ENCODE measurements at places on chromosomes 3 and 15.
A peak's percentile ranks its signal among the peaks of the same experiment; 100 is the strongest.

- no peak for DNase-seq
These were observed 578.3 kb downstream of the PDCD6IP start for GRCh38 chr3:34376691-34377090.

DNA sequence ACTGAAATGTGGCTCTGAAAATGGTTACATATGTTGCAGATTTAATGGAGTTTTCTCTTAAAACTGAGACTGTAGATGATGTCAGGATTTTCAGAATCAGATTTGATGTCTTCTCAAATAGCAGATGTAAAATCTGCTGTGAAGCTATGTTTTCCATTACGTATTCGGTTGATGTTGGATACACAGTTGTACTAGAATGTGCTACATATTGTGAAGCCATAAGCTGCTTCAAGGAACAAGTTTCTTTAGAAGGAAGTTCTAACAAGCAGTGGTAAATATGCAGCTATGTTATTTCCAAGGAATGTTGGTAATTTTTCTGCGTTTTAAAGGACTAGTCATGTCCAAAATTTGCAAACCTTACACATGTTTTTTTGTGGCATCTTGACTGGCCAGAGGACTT, 197.7 kb downstream of the RBMS3 start:
- no peak for DNase-seq

GRCh38 chr3:126023390-126023789, 54.4 kb downstream of the ROPN1B start:
- DNase-seq, result no peak

DNA sequence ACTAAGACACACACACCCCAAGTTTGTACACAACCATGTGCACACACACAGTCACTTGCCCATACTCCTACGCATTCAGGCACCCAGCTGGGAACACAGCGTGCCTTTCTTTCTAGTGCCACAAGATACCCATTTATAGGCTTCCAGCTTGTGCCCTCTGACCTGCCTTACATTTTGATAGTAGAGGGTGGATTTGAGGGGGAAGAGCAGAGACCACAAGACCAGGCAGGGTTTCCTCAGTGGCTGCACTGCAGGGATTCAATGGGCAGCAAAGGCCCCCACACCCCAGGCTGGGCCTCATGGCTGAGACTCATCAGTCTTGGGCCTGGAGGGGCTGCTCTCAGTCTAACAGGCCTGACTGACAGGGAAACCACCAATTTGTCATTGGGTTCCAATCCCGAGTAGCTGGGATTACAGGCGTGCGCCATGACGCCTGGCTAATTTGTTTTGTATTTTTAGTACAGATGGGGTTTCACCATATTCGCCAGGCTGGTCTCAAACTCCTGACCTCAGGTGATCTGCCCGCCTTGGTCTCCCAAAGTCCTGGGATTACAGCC, 18.8 kb upstream of the ANKDD1A start:
- no peak for DNase-seq

GRCh38 chr3:53708001-53708621, 138.1 kb downstream of the CHDH start:
- DNase-seq, result no peak

GRCh38 chr15:39227001-39227400, 353.9 kb upstream of the THBS1 start:
- DNase-seq, result no peak

DNA sequence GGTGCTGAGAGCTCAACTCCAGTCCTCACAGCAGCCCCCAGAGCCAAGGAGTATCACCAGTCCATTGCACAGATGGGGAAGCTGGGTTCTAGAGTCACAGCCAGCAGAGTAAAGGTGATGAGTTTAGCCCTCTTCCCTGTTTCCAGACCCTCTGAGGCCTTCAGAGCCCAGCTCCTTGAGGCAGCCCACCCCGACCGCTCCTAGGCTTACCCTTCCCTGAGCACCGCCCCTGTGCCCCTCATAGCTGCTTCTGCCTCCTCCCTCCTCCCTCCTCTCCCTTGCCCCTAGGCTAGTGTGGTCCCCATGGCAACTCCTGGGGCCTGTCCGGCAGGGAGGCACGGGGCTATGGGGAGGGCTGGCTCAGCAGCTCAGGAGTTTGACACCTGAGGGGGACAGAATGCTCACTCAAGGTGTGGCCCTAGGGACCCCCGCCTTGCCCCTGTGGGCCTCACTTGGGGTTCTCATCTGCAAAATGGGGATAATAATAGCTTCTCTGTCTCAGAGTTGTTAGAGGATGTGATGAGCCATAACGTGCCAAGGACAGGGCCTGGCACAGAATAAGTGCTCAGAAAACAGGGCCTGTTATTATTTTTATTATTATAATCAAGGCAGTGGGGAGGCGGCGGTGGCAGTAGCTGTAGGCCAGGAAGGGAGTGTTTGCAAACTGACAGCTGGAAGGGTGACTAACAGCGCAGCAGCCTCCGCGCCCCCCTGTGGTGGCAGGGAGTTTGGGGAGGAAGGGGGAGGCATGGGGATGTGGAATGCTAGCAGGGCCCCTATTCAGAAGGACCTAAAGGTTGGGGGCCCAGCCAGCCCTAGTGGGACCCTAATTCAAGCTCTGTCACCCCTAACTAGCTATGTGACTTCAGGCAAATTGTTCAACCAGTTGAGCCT, 11.5 kb downstream of the CSK start:
- no peak for DNase-seq

GRCh38 chr3:188881954-188882641, 289.7 kb upstream of the TPRG1 start:
- peak; percentile 43 for DNase-seq

DNA sequence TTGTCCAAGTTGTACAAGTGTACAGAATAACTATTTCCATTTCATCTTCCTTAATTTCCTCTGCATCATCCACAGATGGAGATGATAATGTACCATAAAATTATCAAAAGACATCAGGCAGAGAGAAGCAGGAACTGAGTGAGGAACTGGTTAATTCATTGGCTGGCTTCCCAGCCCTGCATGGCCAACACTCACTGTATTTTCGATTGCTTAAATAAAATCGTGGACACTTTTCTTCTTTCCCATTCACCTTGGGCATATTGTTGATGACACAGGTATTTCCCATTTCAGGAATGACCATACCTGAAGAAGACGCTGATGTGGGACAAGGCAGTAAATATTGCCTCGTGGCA, 144.2 kb upstream of the ABHD17C start:
- DNase-seq, result no peak

- no peak for DNase-seq
These were observed 3.6 kb downstream of the CADM2 start for GRCh38 chr3:84962415-84962814.

GRCh38 chr3:143207338-143207961, 87.9 kb downstream of the CHST2 start:
- peak; percentile 25 for DNase-seq

- no peak for DNase-seq
These were observed 107.5 kb upstream of the ARHGEF26 start for GRCh38 chr3:154013736-154014135.

GRCh38 chr3:195268576-195269309, 2.2 kb downstream of the XXYLT1 start:
- no peak for DNase-seq

DNA sequence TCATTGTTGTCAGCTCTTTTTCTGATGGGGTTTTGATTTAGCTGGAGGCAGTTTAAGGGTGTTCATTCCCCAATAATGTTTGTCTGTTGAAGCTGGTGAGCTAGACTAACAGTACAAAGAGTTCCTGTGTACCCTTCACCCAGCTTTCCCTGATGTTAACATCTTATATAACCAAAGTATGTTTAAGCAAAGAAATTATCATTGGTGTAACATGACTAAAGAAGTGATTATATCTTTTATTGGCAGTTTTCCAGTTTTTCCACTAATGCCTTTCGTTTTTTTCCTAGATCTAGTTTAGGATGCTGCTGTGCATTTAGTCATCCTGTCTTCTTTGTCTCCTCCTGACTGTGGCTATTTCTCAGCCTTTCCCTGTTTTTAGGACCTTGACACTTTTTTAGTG, 165.6 kb downstream of the LPP start:
- no peak for DNase-seq

- no peak for DNase-seq
These were observed 10.7 kb upstream of the ANXA2 start for GRCh38 chr15:60408463-60408981.

DNA sequence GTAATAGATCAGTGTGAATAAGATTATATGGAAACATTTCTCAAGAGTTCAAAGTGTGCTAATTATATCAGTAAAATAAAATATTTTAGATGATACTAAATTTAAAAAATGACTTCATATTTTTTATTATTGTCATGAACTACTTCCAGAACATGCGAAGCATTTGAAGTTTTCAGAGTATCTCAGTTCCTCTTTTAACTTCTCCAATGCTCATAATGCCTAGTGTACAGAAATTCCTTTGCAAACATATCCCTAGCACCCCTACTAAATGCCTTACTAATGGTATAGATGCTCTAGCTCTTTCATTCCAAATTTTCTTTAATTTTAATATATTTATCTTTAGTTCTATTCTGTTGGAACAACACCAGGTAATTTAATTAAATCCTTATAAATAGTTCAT, 580.4 kb downstream of the CADM2 start:
- DNase-seq, result no peak

- DNase-seq, result no peak
These were observed 50.0 kb downstream of the PRKAR2A start for GRCh38 chr3:48797626-48798025.

- DNase-seq, result no peak
These were observed 36.6 kb upstream of the EPHB3 start for GRCh38 chr3:184524981-184525336.

- DNase-seq, result no peak
These were observed 352.6 kb downstream of the NLGN1 start for GRCh38 chr3:173750095-173750494.

DNA sequence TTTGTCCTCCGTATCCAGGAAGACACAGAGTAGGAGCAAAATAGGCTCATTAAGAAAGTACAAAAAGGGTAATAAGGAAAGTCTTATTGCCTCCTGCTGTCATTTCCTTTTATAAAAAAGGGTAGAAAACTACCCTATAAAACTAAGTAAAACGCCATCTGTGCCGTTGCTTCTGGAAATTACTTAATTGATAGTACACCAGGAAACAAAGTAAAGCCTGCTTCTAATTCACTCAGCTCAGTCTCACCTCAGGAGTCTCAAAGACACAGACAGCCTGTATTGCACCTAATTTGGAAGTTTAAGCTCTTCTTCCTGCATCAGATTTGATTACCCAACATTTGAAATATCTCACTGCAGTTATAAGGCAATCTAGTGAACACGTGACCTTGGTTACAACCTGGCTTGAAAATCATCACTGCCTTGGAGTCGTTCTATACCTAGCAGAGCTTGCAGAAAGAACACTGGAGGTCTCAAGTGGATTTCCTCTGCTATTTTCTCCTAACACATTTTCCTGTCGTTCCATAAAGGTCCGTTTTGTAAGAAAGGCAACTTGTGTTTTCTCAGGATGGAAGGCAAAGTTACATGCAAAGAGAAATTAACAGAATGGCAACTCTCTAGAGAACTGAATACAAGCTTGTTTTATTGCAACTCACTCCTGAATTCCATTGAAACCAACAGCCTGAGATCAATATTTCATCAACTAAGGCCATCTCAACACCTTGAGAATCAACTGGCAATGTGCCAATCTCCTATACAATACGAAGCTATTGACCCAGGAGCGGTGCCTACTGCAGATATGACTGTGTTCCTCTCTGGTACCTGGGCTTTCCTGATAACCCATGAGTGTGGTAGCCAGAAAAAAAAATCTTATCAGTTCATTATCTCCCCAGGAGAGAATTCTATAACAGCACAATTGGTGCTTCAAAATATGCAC, 203.3 kb upstream of the LMCD1 start:
- no peak for DNase-seq

DNA sequence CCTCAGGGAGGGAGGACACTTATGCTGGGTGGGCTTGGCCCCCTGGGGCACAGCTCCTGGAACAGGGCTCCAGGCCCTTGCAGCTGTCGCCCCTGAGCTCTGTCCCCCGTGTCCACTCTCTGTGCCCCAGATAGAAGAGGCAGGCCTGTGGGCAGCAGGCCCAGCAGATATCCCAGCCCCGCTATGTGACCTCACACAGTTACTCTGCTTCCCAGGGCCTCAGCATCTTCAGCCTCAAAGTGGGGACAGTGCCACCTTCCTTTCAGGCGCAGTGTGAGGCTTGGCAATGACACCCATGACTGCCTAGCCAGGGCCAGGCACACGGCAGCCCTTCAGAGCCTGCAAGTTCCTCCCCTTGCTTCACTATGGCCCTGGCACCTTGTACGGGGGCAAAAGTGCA, 98.4 kb downstream of the IQSEC1 start:
- no peak for DNase-seq

DNA sequence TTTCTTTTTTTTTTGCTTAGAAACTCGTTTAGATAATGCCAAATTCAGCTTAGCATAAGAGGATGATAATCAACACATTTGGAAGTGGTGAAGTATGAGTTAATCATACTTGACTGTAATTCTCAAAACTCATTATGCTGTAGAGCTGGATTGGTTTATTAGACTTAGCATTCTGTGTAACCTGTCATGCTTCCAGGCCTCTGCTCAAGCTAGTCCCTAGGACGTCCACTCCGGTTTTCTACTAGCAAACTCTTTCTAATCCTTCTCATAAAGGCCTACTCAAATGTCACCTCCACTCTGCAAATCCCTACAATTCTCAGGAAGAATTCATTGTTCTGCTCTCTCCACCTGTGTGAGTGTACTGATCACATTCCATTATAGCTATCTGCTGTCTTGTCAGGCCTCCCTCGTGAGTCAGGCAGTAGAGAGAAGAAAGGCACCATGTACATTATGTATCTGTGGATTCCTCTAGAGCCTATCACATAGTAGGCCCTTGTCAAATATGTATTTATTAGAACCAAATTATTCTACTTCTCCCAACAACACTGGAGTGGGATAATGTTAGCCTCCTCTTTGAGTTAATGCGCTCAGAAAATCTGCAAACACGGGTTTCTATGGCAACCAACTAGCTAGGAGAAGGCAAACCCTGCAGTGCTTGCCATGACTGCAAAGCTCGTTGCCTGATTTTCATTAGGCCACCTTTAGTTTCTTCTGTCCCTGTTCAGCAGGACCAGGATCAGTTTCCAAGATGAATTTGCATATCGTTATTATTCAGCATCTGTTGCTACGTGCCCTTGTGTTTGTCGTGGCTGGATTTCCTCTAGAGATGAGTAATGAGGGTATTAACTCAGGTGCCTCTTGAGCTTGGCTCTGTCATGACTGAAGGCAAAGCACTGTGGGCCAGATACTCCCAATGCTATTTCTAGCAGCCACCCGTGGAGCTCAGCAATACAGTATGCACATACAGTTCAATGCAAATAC, 30.7 kb downstream of the ATP13A5 start:
- DNase-seq, result no peak

GRCh38 chr3:131658771-131659170, 156.0 kb upstream of the MRPL3 start:
- no peak for DNase-seq

- no peak for DNase-seq
These were observed 22.9 kb upstream of the TPM1 start for GRCh38 chr15:63019511-63020109.

- DNase-seq, result no peak
These were observed 1.9 kb downstream of the ALDH1A2 start for GRCh38 chr15:58063614-58064013.

- DNase-seq, result no peak
These were observed 25.5 kb upstream of the APOD start for GRCh38 chr3:195609229-195609628.

- DNase-seq, result no peak
These were observed 2.2 kb downstream of the PLSCR1 start for GRCh38 chr3:146542179-146542578.

All from AG09319 (cell line).